NCI-H510A treated with DMSO at 0.1 percent for 48 hours (cell line): ENCODE measurements at places on chromosomes 16 and 17.

DNA sequence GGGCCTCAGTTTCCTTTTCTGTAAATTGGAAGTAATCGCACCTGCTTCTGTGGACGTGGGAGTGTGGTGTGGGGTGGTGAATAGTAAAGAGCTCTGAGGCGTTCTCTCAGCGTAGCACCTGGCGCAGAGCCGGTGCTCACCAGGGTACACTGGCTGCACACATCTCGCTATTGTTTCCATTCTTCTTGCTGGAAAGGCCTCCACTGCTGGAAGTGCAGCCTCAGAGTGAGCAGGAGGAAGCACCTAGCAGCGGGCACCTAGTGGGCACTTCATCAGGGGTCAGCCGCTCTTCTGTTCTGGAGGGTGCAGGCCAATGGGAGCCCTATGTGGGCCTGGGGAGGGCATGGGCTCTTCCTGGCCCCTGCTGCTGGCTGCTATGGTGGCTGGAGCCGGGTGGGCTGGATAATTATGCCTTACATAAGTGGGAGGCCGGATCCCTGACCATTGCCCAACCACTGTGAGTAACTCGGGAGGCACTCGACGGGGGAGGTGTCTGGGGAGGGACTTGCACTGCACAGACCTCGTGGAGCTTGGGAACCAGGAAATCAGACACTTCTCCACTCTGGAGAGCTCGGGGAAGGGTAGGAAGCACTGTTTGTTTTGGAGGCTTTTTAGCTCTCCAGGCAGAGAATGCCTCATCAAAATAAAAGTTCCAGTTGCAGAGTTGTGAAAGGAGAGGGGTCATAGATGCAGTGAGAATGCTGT is 1.7 kb downstream of the MAP2K3 start:
- peak; percentile 97 for DNase-seq

DNA sequence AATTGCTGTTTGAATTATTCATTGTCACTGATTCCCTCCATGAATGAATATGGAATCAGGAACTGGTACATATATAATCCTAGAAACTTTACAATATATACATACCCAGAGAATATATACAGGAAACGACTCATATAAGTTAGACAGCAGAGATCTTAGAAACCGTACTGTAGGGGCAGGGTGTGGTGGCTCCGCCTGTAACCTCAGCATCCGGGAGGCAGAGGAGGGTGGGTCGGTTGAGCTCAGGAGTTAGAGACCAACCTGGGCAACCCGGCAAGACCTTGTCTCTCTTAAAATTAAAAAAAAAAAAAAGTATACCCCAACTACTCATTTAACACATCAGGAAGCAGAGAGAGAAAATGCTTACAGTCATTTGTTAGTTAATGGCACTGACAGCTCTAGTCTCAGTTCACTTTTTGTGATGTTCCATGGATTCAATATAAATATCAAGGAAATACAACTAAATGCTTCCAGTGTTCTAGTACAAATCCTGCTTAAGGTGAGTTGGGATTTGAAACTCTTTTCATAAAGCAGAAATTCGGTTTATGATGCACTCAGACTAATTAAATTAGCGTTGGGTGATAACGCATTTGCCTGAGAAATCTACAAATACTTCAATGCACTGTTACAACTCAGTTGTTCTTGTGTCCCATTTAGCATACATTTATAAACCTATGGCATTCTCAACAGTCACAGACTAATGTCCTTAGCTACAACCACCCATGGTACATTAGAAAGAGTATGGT is 5.6 kb downstream of the GLG1 start:
- no peak for DNase-seq

- no peak for DNase-seq
Observed at GRCh38 chr16:88465387-88465983, 12.4 kb downstream of the ZFPM1 start.

DNA sequence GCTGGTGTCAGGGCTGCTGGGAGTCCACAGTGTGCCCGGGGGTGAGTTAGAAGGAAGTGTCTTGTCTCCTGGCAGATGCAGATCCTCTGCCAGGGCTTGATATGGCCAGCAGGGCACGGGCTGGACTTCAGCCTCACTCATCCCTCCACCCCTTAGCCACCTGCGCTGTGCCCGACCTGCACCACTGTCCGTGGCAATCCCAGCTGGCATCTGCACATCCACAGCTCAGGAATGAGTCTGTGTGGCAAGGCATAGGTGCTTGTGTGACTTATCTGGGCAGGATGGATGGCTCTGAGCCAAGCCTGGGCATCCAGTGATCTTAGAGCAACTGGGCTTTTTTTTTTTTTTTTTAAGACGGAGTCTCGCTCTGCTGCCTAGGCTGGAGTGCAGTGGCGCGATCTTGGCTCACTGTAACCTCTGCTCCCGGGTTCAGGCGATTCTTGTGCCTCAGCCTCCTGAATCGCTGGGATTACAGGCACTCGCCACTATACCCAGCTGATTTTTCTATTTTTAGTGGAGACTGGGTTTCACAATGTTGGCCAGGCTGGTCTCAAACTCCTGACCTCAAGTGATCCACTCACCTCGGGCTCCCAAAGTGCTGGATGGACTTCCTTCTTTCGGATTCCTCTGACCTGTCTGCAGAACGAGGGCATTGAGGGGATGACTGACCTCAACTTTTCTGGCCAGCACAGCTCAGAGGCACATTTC is 22.5 kb upstream of the CACNG1 start:
- DNase-seq: no peak

GRCh38 chr17:35051183-35051578 is 12.3 kb downstream of the RFFL start:
- peak; percentile 35 for DNase-seq
